ENCODE measurements at places on chromosomes 7 and 10.

DNA sequence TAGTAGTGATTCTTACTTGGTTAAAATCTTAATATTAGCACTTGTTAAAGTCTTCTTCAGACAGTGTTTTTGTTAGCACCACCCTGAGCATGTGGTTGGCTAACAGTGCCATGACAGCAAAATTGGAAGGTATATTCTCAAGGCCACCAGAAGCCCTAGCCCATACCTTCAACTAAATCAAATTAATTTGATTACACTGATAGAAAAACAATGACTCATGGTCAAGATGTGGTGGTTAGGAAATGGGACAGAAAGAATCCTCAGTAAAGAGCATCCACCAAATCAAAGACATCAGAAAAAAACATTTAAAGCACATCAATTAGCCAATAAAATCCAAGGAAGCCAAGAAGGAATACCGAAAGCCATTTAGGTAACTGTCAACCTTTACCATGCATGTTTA lies 75.5 kb downstream of the PIP4K2A start:
- DNase-seq = no peak

GRCh38 chr10:62005281-62005680 lies 103.8 kb downstream of the ARID5B start:
- no peak for DNase-seq

DNA sequence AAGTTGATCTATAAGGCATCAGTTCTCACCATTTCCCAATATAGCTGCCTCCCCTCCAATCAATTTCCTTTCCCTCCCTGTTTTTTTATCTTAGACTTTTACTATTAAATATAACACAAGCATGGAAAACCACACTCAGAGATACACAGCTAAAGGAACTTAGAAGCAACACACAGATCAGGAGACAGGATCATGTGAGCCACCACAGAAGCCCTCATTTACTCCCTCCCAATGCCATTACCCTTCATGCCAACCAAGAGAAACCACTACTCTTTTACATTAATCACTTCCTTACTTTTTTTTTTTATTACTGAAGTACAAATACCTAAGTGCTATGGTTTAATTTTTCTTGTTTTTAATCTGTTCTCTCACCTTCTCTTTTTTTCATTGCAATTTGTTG lies 33.0 kb downstream of the COG5 start:
- no peak for DNase-seq

DNA sequence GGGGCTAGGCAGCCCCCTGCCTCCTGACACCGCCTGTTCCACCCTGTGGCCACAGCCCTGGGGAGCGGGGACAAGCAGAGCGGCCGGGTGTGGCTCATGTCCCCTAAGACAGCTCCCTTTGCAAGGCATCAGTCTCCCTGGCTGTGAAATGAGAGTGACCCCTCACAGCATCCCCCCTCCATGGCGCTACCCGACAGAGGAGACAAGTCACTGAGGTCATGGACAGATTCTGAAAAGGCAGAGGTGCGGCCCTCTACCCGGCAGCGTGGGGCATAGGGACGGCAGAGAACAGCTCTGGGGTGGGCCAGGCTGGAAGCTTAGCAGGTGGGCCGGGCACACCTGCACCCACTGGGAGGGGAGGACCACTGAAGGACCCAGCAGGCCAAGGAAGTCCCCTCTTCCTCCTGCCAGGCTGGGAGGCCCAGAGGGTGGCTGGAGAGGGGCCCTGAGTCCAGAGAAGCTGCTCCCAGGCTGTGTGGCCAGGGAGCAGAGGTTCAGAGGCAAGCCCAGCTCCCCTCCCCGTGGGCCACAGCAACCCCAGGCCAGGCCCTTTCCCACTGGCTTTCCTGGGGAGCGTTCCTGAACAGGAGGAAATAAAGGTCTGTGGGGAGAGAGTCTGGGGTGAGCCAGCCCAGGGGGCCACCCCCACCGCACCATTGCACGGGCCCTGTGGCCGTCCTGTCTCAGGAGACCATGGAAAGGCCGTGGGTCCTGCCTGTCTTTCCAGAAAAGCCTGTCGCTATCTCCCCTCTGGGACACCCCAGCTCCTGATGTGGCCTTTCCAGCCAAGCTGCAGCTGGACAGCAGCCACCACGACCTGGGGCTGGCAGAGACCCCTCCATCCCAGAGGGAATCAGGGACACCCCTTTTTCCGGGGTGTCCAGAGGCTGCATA lies 1.7 kb downstream of the ADAP1 start:
- no peak for DNase-seq

DNA sequence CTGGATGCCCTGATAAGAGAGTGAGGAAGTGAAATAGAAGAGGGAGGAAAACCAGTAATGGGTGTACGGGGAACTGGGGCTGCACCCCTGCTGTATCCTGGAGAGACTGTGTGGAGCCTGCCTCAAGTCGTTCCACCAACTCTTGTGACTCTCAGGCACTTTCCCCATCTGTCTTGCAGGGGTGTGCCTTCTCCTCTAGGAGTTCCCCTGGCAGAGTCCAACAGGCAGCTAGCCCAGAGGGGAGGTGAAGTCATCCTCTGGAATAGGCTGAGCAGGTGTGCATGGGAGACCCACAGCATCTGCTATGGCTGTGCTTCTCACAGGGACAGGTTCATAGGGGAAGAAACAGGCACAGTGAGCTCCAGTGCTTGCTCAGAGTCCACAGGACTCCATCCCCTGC lies 46.8 kb downstream of the WIPF3 start:
- no peak for DNase-seq

DNA sequence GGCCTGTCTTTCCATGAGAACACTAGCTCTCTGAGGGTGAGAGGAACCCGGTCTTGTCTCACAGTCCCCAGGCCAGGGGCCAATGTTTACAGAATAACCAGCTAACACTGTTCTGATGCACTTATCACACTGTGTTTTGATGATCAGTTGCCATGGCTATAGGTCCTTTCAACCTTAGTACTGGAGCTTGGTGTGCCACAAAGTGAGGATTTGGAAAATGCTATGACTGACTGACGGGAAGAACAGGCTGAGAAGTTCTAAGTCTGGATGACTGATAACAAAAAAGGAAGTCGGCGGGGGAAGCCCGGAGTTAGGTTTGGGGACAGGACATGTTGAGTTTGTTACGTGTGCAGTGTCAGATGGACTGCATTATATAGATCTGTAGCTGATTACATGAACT lies 141.8 kb downstream of the CTTNBP2 start:
- DNase-seq = no peak

DNA sequence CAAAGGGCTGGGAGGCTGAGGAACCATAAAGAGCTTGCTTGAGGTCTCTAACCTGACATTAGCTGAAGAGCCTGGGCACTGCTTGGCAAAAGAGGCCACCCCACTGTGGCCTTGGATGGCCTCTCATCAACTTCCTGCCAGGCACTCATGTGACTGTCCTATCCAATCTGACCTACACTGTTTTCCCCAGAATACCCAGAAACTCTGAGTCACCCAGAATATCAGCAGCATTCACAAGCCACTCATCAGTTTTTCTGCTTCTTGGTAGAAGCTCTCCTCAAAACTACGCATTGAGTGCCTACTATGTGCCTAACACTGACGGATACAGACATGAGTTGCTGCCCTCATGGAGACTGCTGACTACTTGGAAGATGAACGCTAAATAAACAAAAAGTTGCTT lies 4.1 kb upstream of the NT5C2 start:
- DNase-seq = no peak

DNA sequence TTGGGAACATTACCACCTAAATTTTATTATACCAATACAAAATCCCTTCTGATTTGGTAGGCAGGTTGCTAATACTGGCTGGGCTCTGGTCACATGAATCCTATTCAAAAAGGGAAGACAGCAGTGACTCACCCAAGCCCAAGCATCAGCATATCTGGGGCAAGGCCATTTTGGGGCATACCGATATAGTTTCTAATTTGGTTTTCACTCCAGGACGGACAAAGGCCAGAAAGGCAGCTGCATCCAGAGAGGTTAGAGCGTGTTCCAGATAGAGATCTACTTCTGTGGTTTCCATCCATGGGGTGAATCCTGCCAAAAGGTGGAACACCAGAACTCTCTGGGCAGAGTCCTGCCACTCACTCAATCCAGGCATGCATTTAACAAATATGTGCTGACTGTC lies 335.8 kb downstream of the ELMO1 start:
- peak; percentile 40 for DNase-seq

- peak; percentile 54 for DNase-seq
Measured at GRCh38 chr7:27346531-27347275, 104.1 kb downstream of the EVX1 start.

- no peak for DNase-seq
Measured at GRCh38 chr10:121112136-121112535, 261.0 kb downstream of the WDR11 start.

GRCh38 chr10:119770928-119771327 lies 45.1 kb downstream of the INPP5F start:
- DNase-seq = no peak

DNA sequence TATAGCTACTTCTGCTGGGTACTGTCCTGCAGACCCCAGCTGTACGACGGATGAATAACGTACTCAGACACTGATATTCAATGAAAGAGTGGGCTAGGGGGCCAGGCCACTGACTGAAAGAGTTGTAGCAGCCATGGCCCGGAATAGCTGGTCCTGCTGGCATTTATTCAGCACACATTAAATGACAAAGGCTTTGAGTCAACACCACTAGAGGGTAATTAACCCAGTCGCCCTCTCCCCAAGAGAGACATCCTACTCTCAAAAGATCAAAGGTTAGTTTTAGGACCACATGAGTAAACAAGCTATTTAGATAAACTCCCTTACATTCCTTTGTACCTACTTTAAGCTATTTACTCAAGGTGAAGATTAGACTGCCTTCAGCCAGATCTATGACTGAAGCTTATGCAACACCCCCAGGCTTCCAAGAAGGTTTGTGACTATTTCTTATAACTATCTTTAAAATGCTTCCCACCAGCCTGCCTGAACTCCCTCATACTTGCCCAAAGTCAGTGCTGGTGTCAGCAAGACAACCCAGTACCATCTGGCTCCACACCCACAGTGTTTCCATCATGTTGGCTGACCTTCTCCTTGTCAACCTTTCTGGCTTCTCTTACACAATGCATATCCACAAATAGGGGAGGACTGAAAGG lies 629.1 kb downstream of the SORCS1 start:
- no peak for DNase-seq

GRCh38 chr7:75575488-75576121 lies 83.5 kb downstream of the SPDYE5 start:
- DNase-seq = no peak

DNA sequence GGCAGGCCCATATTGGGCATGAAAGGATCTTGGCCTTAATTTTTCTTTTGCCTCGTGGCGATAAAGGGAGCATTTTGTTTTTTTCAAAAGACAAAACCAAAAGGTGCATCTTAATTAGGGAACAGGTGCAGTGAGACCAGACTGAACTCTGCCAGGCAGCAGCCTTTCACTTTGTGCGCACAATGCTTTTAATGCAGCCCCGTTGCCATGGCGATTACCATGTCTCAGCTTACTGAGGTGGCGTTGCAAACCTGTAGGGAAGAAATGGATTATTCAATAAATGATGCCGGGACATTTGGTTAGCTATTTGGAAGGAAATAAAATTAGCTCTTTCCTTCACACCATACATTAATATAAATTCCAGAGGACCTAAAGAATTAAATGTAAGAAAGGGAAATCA lies 61.9 kb downstream of the MYL10 start:
- peak; percentile 7 for DNase-seq

DNA sequence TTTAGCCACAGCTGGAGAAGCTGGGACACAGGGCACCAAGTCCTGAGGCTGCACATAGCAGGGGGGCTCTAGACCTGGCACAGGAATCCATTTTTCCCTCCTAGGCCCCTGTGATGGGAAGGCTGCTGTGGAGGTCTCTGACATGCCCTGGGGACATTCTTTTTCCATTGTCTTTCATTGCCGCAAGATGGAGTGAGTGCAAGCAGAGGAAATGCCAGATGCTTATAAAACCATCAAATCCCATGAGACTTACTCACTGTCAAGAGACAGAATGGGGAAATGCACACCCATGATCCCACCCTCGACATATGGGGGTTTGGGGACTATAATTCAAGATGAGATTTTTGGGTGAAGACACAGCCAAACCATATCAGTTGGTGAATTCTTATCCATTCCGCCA lies 94.7 kb upstream of the FERD3L start:
- DNase-seq = no peak

DNA sequence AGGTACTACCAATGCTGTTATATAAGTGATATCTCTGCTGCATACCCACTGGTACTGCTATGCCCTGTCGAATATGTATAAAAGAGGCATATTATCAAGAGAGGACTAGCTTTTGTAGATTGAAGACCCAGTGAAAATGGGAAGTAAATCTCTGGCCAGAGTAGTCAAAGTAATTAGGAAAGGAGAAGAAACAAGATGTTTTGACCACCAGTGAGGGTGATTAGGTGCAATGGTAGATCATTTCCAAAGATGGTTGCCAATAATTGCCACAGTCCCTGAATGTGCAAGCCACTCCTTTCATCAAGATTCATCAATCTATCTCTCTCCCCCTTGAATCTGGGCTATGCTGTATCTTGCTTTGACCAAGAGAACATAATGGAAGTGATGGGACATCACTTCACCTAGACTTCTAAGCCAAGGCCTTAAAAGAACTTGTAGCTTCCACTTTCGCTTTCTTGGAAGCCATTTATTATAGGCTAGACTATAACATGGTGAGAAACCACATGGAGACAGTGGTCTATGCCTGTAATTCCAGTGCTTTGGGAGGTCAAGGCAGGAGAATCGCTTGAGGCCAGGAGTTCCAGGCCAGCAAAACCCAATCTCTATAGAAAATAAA lies 52.6 kb upstream of the ST8SIA6 start:
- DNase-seq = no peak
